Glomerular endothelial cell (primary cell): ENCODE measurements at places on chromosomes 12 and 14. TPM values are rescaled to one million over a fixed set of nuclear protein-coding genes. Genes with fewer than 3 reads are reported as not detected.
A peak's percentile ranks its signal among the peaks of the same experiment; 100 is the strongest.

GRCh38 chr14:55333711-55334485, 62.7 kb downstream of the FBXO34 start:
- no peak for DNase-seq

DNA sequence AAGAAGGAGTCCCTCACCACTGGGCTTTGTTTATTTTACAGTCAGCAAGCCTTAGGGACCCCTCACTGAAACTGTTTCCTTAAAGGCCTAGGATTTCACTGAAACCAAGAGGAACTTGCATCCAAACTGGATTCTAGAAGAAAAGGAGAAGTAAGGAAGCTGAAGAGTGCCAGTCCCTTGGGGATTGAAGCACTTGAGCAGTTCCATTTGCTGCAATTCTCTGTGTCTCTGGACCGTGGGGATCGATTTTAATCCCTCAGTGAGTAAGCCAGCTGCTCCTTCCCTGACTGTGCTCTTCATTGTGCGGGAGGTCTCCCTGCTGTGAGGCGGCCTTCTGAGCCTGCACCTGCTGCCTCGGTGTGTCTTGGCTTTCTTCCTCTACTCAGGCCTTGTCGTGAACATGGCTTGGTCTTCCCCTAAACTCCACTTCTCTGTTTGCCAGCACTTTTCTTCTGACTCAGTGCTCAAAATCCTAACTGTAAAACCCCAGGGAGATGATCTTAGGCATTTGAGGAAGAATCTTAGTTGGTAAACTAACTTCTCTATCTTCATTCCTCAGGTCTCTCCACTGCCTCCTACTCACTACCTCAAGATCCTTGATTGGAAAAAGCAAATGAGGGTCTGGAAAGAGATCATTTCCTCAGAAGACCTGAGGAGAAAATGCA, 132.6 kb downstream of the SLC38A6 start:
- DNase-seq: no peak

- DNase-seq: no peak
Observed at GRCh38 chr12:58163021-58163420, 221.7 kb downstream of the ATP23 start.

DNA sequence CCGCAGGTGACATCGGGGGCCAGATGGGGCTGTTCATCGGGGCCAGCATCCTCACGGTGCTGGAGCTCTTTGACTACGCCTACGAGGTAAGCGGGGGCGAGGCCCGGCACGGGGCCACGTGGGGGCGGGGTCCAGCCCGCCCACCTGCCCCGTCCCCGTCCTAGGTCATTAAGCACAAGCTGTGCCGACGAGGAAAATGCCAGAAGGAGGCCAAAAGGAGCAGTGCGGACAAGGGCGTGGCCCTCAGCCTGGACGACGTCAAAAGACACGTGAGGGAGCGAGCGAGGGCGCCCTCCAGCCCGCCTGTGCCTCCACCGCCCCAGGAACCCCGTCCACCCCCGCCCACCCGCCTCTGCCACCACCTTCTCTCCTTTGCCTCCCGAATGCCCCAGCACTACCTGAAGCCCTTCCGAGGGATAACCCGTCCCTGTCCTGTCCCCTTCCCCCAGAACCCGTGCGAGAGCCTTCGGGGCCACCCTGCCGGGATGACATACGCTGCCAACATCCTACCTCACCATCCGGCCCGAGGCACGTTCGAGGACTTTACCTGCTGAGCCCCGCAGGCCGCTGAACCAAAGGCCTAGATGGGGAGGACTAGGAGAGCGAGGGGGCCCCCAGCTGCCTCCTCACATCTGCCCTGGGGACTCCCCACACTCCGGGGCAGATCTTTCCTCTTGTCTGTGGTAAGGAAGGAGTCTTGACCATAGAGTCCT, 3.9 kb upstream of the SMARCD1 start:
- no peak for DNase-seq

GRCh38 chr12:48758186-48758585, 30.7 kb downstream of the ADCY6 start:
- no peak for DNase-seq

Gene PIK3C2G
- total RNA-seq: not detected in 2 replicates

DNA sequence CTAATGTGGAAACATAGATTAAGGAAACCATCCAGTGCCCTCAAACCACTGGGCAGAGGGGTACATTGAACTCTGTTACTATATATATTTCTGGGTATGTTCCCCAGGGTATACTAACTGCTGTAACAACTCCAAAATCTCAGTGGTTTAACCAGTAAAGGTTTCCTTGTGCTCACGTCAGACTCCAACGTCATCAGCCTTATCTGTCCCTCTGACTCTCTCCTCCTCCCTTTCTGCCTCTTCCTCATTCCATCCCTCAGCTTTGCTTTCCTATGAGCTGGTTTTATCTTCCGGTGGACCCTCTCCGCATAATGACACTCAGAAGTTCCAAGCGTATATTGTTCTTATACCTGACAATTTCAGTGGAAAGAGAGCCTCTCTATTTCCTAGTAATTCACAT, 21.2 kb upstream of the SMCO2 start:
- no peak for DNase-seq

Gene IFNG
- not detected in 2 replicates for total RNA-seq

- DNase-seq: no peak
Observed at GRCh38 chr12:53102883-53103807, at the start of gene SOAT2. Gene SOAT2 (plus strand): TSS chr12:53103486. CDS start chr12:53103578, 92 bp downstream.

- DNase-seq: no peak
Observed at GRCh38 chr12:75984577-75985182, 46.9 kb downstream of the PHLDA1 start.

Gene EML5
- under 0.01 TPM in 1 of 2 replicates, not detected in the other for total RNA-seq

DNA sequence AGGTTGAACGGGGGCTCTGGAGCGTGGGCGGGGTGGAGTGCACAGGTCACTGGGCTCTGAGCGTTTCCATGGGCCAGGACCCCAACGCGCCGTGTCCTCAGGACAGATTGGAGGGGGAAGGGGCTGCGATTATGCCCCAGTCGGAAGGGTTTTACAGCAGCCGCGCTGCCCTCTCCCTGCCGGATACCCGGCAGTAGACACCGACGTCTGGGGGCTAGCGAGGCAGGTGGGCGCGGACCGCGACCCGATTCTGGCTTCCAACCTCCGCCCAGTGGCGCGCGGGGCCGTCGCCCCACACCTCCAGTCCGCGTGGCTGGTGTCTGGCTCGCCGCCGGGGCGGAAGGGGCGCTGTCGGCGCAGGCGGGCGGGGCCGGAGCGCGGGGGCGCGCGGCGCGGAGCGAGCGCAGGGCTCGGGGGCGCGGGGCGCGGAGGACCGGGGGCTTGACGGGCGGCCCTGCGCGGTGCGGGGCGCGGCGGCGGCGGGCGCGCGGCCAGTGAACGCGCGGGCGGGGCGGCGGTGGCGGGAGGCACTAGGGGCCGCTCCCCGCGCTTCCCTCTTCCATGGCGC, 2.4 kb upstream of the KIF26A start:
- DNase-seq: no peak

DNA sequence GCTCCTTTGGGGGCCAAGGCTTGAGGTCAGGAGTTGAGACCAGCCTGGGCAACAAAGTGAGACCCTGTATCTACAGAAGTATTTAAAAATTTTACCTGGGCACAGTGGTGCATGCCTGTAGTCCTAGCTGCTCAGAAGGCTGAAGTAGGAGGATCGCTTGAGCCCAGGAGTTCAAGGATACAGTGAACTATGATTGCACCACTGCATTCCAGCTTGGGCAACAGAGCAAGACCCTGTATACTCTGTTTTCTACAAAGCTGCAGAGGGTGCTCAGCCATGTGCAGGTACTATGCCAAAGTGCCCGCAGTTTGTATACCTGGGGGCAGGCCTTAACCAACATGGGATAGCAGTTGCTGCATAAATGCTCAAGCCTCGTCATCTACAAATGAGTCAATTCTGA, 26.8 kb upstream of the CDKL1 start:
- DNase-seq: no peak

DNA sequence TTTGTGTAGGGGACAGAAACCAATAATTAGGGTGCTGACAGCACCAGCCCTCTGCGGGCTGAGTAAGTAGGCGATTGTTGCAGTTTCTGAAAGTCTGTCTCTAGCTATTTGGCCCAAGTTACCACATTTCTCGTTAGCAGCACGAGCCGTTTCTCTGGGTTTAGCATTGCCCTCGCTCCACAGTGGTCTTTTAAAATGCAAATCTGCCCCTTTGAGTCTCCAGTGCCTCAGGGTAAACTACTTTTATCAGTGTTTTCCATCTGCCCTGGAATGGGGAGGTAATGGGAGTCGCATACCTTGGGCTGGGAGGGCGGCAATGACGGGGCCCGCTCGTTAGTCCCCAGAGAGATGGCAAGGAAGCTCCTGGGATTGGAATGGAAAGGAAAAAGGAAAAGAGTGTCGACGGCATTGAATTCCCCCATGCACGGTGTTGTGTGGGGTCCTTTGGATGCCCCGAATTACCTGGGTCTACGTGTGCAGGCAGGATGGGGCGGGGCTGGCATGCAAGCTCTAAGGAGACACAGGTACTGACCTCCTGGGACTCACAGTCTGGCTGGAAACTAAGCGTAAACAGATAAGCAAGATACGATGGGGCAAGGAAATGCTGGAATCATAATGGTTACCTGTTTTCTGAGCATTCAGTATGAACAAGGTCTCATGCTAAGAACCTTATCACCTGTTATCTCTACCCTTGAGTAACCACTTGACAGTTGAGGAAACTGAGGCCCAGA, 131.8 kb upstream of the MAP1LC3B2 start:
- no peak for DNase-seq

DNA sequence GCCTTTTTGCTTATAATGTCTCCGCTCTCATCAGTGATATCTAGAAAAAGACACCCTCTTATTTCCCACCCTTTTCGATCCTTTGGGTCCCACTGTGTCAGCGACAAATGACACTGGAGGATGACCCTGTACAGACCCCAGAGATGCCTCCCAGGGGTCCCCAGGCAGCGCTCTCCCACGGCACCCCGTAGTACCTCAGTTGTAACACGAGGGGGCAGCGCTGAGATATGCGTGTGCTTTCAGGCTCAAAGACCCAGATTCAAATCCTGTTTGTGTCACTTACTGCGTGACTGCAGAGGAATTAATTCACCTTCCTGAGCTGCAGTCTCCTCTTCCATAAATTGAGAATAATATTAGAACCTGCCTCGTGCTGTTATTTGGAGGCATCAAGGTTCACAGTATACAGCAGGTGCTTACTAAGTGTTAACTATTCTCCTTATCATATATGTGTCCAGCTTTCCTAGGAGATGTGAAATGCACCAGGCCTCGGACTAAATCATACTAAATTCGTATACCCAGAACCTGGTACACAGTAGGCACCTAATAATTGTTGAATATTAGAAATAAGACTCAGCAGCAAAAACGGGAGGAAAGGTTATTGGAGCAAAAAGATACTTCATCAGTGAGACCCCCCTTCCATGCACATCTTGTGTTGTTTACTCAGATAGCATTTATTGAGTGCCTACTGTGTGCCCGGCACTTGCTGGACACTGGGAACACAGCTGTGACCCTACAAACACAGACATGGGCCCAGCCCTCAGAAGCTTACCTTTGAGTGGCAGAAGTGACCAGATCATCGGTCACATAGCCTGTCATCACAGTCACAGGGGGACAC, 99.9 kb downstream of the PHETA1 start:
- no peak for DNase-seq

- no peak for DNase-seq
Observed at GRCh38 chr12:115609347-115609746, 668.1 kb downstream of the MED13L start.

DNA sequence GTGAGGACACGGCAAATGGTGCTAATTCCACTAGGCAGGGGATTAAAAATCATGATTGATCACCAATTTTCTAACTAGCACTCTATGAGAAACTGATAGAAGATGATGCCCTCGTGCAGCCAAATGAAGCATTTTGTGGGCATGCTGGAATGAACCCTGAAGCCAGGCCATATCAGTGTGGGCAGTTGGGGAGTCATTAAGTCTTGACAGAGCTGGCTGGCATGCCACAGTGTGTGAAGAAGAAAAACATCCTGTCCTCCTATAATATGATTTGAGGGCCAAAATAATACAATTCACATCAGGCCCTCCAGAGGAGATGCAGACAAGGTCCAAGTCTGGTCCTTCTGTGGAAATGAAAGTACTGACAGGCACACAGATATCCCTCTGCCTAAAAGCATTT, 107.1 kb downstream of the TMTC1 start:
- no peak for DNase-seq

DNA sequence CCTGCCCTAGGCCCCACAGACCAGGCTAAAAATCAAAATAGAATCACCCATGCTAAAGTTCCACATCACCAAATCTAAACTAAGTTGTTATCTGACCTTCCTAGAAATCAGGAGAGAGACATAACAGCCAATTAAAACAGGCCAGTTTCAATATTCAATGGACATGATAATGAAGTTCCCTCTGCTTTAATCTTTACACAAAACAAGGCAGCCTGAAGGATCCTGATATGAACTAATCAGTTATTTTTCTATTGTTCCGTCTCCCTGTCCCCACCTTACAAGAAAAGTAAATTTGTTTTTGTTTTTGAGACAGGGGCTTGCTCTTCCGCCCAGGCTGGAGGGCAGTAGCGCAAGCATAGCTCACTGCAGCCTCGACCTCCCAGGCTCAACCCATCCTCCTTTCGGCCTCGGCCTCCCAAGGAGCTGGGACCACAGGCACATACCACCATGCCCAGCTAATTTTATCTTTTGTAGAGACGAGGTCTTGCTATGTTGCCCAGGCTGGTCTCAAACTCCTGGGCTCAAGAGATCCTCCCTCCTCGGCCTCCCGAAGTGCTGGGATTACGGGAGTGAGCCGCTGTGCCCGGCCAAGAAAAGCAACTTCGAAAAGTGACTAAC, 5.4 kb upstream of the CEBPE start:
- no peak for DNase-seq

DNA sequence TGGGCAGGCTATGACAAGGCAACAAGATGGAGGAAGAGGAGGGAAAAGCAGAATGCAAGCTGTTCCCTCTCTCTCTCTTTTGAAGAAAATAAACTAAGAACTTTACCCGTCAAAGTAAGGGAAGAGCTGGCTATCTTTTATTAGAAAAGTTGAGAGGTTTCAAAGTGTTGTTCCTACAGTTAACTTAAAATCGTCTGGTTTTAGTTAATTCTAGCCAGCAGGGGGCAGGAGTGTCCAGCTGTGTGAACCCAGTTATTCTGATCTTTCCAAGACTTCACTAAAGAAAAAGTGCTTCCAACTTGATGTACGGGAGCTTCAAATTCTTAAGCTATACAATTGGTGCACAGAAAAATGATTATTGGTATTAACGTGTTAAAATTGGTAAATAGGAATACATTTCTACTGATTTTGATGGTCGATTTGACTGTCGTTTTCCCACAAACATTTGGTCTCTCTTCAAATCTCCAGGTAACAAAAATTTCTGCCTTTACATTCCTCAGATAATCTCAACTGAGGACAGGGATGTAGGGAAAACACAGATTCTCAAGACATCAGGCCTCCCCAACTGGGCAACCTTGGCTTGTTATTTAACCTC, 28.4 kb upstream of the MON2 start:
- DNase-seq: peak; percentile 47

Gene CATSPERB
- not detected in 2 replicates for total RNA-seq

GRCh38 chr12:121536899-121537813, 43.7 kb downstream of the KDM2B start:
- no peak for DNase-seq

Gene KRT73
- not detected in 2 replicates for total RNA-seq
